ENCODE measurements at places on chromosomes 5 and 9. TPM values are rescaled to one million over a fixed set of nuclear protein-coding genes. Genes with fewer than 3 reads are reported as not detected.

CCDC69 gene
- 2.2 TPM for total RNA-seq

LYSMD3 gene
- 13.6 TPM for total RNA-seq

PRUNE2 gene
- 10.6 TPM for total RNA-seq

NME5 gene
- 2.6 TPM for total RNA-seq

SPATA31D4 gene
- not detected for total RNA-seq
